Stimulated activated CD4-positive, alpha-beta T cell treated with anti-CD3 and anti-CD28 coated beads, Interleukin-12 subunit alpha, Interleukin-12 subunit beta, amount 100 ng/mL, for 4 hours (primary cell): ENCODE measurements at places on chromosomes 1 and 21.

DNA sequence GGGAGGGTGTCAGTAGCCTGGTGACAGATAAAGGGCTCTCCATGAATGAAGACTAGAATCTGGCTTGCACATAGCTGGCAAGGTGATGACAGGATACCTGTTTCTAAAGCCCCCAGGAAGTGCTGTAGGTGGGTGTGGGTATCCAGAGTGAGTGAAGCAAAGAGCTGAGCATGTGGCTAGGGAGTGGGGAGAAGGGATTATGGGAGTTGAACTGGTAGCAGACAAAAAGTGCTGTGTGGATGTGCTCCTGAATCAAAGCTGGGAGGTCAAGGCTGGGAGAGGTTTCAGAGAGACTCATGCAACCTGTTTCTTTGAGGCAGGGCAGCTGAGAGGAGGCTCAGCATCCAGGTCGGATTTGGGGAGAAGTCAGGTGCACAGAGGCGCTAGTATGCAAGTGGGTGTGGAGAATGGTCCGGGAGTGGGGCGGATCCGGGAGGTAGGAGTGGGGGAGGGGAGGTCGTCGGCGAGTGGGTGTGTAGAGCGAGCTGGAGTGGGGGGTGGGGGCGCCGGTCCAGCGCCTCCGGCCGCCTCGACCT is 600 bp downstream of the ASTN1 start:
- DNase-seq, result no peak

- DNase-seq, result no peak
These were observed 22.4 kb downstream of the VTCN1 start for GRCh38 chr1:117188170-117188815.

- no peak for DNase-seq
These were observed at the start of gene BCAN for GRCh38 chr1:156641761-156642264. TSS of gene BCAN (plus strand) at chr1:156642117. CDS start at chr1:156646055, 3,938 bp downstream.

DNA sequence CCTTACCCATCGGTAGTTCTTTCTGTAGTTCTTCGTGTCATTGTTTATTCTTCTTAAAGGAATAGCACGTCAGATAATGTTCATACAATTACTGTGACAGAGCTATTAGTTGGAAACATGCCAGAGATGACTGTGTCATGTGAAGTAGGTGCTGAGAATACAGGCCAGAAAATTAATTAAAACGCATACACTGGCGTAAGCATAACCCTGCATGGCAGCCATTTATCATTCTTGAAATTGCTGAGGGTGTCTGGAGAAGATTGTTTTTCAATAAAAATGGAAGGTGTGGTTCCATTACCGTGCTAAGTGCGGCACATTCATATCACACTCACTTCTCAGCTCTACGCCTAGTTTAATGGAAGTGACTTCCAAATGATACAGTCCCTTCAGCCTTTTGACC is 7.8 kb downstream of the ETS2 start:
- DNase-seq, result no peak

DNA sequence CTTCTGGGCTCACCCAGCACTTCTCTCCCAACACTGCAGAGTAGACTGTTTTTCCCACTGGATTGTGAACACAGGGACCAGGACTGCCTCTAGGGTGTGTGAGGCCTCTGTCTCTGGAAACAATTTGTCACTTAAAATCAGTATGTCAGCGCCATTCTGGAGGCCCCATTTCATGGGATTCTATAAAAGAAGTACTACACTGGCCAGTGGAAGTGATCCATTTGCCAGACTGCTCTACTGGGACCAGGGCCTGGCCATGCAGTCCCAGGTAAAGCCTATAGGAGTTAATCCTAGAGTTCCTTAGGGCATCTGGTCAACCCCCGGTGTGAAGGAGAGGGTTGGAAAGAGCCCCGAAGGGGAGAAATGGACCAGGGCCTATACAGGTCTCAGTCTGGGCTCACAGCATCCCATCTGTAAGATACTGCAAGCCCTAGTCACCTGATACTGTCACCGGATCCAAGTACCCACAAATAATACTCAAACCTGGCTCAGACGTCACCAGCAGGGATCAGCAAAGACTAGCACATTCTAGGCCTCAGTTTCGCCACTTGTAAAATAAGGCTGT is 245.0 kb downstream of the FOXD2 start:
- DNase-seq, result no peak

DNA sequence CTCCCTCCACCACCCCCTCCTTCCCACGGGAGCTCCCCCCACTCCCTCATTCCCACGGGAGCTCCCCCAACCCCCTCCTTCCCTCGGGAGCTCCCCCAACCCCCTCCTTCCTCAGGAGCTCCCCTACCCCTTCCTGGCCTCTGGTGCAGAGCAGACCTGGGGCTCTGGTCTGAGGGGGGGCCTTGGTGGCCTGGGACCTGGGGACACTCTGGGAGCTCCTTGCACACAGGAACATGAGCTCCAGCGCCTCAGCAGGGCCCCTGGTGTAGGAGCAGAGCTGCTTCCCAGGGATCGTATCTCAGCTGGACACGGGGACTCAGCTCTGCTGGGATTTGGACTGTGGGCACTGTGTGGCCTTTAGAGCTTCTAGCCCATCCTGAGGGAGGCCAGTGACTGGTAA is 19.7 kb upstream of the PRSS38 start:
- no peak for DNase-seq

DNA sequence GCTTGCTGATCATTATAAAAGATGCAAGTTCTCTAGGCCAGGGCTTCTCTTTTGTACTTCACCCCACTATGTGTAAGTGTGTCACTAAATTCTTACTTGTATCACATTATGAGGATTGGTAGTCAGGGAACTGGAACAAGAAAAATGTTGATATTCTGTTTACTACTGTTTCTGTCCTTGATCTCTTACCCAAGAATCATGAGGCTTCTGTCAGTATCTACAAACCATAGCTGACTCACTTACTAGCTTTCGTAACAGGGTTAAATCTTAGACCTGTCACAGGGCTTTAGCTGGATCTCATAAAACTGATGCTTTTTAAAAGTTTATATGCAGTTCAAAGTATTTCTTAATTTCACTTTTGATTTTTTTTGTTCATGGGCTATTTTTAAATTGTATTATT is 681.2 kb downstream of the PLPP3 start:
- no peak for DNase-seq

DNA sequence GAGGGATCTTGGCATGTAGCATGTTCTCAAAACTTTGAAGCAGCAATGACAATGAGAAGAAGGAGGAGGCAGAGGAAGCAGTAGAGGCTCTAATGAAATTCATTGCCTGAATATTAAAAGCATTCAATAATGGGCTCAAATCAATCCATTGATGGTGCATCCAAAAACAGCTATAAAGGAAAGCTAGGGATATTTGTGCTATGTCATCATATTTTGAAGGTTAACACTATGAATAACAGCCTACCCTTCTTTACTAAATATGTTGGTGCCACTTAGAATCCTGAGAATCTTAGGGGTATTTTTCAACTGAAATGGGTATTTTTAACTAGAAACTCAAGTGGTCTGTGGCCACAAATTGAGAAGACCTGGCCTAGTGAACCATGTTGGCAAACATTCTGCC is 153.7 kb downstream of the SETD4 start:
- no peak for DNase-seq

- DNase-seq, result no peak
These were observed 1156.6 kb downstream of the PLA2G4A start for GRCh38 chr1:187985145-187985896.

- no peak for DNase-seq
These were observed 33.7 kb downstream of the AADACL4 start for GRCh38 chr1:12677565-12677964.

DNA sequence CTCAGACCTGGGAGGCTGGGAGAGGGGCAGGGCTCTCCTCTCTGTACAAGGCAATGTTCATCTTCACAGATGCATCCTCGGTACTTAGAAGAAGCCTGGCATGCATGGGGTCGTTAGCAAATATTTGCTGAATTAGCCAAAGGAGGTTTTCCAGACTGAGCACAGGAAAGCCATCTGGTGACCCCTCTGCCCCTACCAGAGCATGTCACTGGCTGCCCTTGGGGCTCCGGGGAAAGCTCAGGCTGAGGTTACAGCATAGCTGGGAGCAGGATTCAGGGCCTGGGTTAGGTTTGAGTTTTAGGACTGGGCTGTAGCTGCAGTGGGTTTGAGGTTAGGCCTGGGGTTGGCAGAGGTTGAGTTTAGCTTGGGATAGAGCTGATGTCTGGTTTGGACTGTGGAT is 43.4 kb upstream of the ZBTB40 start:
- DNase-seq, result no peak

DNA sequence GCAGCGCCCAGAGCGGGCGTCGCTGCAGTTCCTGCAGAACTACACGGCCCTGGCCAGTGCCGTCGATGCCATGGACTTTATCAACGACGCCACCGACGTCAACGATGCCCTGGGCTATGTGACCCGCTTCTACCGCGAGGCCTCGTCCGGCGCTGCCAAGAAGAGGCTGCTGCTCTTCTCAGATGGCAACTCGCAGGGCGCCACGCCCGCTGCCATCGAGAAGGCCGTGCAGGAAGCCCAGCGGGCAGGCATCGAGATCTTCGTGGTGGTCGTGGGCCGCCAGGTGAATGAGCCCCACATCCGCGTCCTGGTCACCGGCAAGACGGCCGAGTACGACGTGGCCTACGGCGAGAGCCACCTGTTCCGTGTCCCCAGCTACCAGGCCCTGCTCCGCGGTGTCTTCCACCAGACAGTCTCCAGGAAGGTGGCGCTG is 22.0 kb downstream of the COL6A1 start:
- DNase-seq, result no peak

- no peak for DNase-seq
These were observed 77.7 kb downstream of the LRRC8C start for GRCh38 chr1:89710498-89711139.

GRCh38 chr1:182406012-182406411 is 5.5 kb upstream of the TEDDM1 start:
- no peak for DNase-seq

DNA sequence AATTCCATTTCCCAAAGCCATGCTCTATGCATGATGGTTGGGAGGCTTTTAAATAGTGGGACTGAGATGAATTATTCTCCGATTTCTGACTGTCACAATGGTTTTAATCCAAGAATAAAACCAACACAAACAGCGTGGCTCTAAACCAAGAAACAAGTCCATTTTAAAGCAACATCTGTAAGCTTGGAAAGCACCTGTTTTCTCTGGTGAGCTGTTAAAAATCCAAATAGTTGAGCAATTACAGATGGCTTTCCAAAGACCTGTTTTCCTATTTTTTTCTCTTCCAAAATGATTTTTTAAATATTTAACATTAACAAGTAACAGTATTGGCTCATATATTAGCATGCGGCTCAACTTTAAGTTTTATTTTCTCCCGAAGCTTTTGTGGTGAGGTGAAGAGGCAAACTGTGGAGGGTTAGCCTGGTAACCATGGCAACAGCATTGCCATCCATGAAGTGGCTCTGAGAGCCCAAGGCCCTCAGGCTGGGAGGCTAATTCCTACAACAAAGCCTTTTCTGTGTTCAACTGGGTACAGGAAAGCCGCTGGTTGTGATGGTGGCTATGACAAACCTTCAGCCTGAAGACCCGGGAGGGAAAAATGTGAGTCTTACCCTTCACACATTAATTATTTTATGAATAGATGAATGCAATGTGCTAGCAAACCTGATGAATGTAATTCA is 56.7 kb upstream of the B3GALT5 start:
- no peak for DNase-seq

GRCh38 chr1:35192853-35193664 is at the start of gene SFPQ:
TSS of gene SFPQ (minus strand) at chr1:35193145. CDS start at chr1:35193049, 96 bp downstream.
- peak; percentile 93 for DNase-seq

DNA sequence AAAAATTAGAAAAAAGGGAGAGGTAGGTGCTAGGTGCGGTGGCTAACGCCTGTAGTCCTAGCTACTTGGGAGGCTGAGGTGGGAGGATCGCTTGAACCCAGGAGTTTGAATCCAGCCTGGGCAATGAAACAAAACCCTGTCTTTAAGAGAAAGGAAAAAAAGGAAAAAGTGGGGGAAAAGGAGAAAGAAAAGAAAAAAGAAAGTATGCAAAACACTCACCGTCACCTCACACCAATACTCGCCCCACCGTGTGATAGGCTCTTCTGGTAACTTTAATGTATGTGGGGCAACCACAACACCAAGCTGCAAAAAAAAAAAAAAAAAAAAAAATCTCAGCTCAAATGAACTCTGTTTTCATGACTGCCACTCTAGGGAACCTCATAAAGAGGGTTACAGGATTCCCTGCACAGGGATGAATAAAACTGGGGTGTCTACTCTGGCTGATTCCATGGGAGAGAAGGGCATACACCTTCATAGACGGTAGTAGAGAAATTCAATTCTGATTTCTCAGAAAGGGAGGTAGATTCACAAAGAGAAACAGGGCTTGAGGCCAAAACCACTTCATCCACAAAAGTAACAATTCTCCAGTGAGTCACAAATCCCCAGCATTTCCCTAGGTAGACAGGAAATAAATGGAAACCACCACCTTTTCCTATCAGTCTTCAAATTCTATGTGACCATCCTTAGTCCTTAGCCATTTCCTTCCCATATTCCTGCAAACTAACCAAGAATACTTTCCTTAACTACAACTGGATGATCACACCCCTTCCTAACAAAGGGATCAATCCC is 2.5 kb downstream of the MRPL9 start:
- no peak for DNase-seq

- peak; percentile 13 for DNase-seq
These were observed 867 bp upstream of the TIMM17A start for GRCh38 chr1:201954263-201955008.

DNA sequence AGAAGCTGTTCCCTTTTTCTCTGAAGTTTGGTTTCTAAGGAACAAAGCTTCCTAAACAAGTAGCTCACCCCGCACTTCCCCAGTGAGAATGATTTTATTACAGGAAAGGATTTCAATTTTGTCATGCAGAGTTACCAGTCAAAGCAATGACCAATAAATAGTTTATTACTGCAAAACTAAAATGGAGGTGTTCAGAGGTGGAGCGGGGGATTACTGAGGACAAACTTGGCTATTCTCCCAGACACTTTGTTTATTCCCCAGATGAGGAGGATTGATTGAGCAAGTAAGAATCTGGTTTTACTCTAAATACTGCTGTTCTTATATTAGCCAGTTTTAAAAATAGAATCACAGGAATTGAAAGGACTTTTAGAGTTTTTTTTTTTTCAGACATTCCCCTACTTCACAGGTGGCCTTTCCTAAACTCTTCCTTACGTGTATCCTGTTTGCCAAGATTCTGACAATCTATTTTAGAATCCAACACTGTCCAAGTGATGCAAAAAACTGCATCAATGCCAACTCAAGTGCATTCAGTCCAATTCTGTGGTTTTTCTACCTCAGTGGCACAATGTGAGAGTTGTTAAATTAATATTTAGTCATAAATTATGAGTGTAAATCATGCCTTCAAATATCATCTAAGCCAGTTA is 136.1 kb downstream of the TNFSF18 start:
- no peak for DNase-seq

GRCh38 chr1:14615549-14616218 is 17.2 kb downstream of the KAZN start:
- DNase-seq, result no peak

DNA sequence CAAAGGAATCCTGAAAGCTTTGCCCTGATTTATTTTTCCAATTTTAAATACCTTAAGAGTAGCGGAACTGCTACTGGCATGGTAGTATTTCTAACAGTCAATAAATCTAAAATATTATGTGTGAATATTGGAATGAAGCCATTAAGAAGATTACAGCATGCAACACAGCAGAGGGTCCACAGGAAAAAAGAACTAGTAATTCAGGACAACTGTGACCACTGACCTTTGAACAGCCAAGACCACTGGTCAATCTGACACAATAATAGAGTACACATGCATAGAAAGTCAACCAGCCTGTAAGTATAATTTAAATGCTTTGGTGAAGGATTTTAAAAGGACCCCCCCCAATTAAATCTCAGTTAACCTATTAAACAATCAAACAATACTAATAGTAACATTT is 171.0 kb downstream of the DENND1B start:
- DNase-seq, result no peak

- DNase-seq, result no peak
These were observed 22.7 kb downstream of the CD55 start for GRCh38 chr1:207344221-207344620.

- DNase-seq, result no peak
These were observed 85.4 kb upstream of the WARS2 start for GRCh38 chr1:119225831-119226230.
